Activated naive CD4-positive, alpha-beta T cell treated with anti-CD3 and anti-CD28 coated beads for 36 hours (primary cell): ENCODE measurements at places on chromosomes 1 and 21. TPM values are rescaled to one million over a fixed set of nuclear protein-coding genes. Genes with fewer than 3 reads are reported as not detected.

DNA sequence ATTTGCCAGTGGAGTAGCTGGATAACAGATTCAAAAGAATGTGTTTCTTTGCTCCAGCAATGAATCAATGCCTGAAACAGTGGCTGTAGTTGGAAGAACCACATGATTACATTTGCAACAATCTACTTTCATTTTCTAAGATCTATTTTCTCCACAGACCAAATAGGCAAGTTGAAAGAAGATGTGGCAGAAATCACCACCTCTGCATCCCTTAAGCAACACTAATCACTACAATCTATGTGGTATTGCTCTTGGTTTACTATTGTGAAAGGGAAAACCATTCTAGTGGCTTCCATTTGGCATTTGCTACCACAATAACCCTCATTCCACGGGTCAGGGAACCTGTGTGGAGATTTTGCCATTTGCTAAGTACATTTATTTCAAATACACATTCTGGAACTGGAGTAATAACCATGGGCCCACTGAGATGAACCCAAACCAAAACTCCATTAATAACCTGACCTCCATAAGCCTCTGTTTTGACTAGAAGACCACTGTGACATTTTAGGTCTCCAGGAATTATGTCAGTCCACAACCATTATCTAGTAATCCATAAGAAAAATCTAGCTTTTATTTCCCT is 66.3 kb downstream of the C1orf185 start:
- H3K27me3 ChIP-seq: no peaks in the 10 kb centered on the region
- H3K27ac ChIP-seq: no peak overlapping the region
- no peak overlapping the region for H3K4me3 ChIP-seq
- H3K4me1 ChIP-seq: peaks cover 8% of the 10 kb centered on the region

DNA sequence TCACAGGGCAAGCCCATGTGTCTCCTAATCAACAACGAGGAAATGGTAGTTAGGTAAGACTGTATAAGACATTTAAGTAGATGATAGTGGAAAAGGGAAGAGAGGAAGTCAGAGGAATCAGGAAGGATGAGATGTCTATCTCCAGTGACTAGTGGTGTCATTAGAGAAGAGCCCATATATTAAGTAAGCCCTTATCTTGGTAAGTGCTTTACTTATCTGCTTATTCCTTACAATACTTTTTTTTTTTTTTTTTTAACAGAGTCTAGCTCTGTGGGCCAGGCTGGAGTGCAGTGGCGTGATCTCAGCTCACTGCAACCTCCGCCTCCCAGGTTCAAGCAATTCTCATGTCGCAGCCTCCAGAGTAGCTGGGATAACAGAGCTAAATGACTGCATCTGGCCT is 29.5 kb downstream of the RNF11 start:
- no peaks in the 10 kb centered on the region for H3K27me3 ChIP-seq
- no peak overlapping the region for H3K4me3 ChIP-seq
- H3K4me1 ChIP-seq: peaks cover 52% of the 10 kb centered on the region

GRCh38 chr1:41874903-41875411 is 43.8 kb downstream of the HIVEP3 start:
- H3K4me3 ChIP-seq: no peak overlapping the region
- peaks cover 27% of the 10 kb centered on the region for H3K4me1 ChIP-seq
- H3K27ac ChIP-seq: no peak overlapping the region
- no peaks in the 10 kb centered on the region for H3K36me3 ChIP-seq
- H3K27me3 ChIP-seq: no peaks in the 10 kb centered on the region
- DNase-seq: no peak

DNA sequence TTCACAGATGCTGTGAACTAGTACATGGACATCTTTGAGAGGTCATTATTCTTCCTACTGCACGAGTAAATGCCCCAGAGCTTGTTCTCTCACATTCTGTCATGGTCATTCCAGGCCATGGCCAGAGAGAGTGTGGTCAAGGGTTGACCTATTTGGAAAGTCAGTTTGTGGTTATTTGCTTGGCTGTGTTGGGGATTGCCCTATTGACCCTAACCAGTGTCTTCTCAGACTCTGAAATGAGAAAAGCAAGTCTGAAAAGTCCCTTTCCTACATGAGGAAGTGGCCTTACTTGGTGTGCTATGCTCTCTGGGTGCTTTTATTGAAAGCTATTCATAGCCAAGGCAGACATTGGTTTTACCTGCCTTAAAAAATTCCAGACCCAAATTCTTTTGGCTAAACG is 26.6 kb downstream of the CLIC6 start:
- H3K4me1 ChIP-seq: no peaks in the 10 kb centered on the region
- DNase-seq: no peak
- no peak overlapping the region for H3K4me3 ChIP-seq
- no peak overlapping the region for H3K27ac ChIP-seq

DNA sequence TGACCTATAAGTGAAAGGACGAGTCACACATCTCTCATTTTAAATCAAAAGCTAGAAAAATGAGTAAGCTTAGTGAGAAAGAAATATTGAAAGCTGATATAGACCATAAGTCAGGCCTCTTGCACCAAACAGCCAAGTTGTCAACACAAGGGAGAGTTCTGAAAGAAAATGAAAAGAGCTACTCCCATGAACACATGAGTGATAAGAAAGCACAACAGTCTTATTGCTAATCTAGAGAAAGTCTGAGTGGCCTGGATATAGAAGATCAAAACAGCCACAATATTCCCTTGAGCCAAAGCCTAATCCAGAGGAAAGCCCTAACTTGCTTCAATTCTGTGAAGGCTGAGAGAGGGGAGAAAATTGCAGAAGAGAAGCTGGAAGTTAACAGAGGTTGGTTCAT is 175.0 kb downstream of the SMYD3 start:
- peaks cover 61% of the 10 kb centered on the region for H3K36me3 ChIP-seq
- peak overlapping the region; percentile 51 for H3K27ac ChIP-seq
- peaks cover 54% of the 10 kb centered on the region for H3K4me1 ChIP-seq
- H3K4me3 ChIP-seq: no peak overlapping the region
- no peaks in the 10 kb centered on the region for H3K27me3 ChIP-seq
- DNase-seq: peak; percentile 33

GRCh38 chr1:246221485-246222255 is 285.4 kb downstream of the SMYD3 start:
- peaks cover 11% of the 10 kb centered on the region for H3K36me3 ChIP-seq
- DNase-seq: no peak
- no peaks in the 10 kb centered on the region for H3K27me3 ChIP-seq
- H3K4me3 ChIP-seq: no peak overlapping the region

DNA sequence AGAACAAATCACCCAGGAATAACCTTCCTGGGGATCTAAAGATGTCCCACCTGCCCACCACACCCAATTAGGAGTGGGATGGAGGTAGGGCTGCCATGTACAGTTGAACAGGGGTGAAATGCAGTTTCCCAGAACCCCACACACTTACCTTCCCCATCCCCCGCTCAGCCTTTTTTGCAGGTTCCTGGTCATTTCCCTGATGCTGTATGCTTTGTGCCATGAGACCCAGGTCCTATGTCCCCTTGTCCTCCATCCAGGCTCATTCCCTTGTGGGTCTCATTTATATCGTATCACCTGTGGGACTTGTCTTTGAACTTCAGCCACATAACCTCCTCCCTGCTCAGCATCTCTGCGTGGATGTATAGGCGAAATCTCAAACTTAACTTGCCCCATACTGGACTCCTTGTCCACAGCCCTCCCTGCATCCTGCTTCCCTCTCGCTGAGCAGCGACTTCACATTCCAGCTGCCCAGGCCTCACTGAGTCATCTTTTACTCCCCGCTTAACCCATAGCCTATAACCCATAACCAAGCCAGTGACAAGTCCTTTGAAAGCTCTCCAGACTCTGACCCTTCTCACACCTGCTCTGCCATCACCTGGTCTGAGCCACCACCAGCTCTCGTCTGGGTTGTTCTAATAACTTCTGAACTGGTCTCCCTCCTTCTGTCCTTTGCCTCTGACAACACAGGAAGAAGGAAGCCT is 4.7 kb downstream of the LDLRAD2 start:
- peaks cover 10% of the 10 kb centered on the region for H3K27me3 ChIP-seq
- H3K4me3 ChIP-seq: no peak overlapping the region
- no peak overlapping the region for H3K27ac ChIP-seq
- peaks cover 7% of the 10 kb centered on the region for H3K4me1 ChIP-seq
- H3K36me3 ChIP-seq: no peaks in the 10 kb centered on the region

- no peak for DNase-seq
- H3K4me3 ChIP-seq: no peak overlapping the region
- H3K4me1 ChIP-seq: peaks cover 19% of the 10 kb centered on the region
- H3K27me3 ChIP-seq: peaks cover 14% of the 10 kb centered on the region
- no peak overlapping the region for H3K27ac ChIP-seq
- H3K36me3 ChIP-seq: no peaks in the 10 kb centered on the region
Observed at GRCh38 chr1:1356166-1356795, 2.1 kb downstream of the MXRA8 start.

GRCh38 chr1:30409476-30410152 is 313.8 kb downstream of the MATN1 start:
- peaks cover 7% of the 10 kb centered on the region for H3K27me3 ChIP-seq
- no peaks in the 10 kb centered on the region for H3K36me3 ChIP-seq
- H3K27ac ChIP-seq: no peak overlapping the region

DNA sequence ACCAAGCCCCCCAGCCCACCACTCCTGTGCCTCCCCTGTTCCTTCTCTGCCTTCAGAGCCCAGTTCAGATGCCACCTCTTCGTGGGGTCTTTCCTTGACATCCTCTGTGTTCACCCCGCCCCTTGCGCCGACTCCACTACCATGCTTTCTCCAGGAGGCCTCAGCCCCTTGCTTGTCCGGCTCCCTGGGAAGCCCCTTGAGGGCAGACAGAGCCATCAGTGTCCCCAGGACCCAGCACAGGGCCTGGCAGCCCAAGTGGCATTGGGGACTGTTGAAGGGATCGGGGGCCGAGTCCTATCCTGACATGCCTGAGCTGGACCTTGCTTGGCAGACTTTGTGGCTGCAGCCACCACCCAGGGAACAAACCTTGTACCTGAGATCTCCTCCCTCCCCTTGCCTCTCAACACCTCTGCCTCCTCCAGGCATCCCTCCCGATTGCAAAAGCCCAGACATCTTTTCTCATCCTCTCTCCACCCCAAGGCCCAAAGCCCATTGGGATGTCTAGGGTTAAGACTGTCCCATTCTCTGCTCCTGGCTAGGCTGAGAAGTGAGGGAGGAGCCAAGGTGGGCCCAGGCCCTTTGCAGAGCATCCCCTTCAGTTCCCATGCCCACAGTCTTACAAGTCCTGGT is 3.4 kb downstream of the CLDN19 start:
- no peaks in the 10 kb centered on the region for H3K27me3 ChIP-seq
- H3K36me3 ChIP-seq: no peaks in the 10 kb centered on the region
- H3K4me1 ChIP-seq: peaks cover 8% of the 10 kb centered on the region
- no peak overlapping the region for H3K4me3 ChIP-seq
- H3K27ac ChIP-seq: no peak overlapping the region

DNA sequence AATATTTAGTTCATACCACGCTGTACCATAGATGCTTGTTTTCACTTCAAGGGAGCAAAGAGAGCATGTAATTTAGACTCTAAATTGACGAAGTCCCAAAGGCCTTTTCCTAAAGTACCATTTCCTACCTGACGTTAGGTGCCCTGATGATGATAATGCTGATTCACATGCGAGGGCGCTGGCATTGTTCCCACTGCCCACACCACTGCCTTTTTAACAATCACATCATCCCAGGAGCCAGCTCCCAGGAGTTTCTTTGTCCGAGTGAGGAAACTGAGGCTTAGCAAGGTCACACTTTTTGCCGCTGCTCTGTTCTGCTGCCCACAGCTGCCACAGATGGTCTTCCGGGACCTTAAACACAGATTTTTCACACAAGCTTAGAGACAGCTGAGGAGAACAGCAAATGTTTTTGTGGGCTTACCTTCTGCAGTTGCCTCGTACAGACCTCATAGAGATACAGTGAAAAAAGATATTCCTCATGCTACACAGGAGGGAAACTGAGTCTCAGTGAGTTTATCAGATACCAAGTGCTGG is 69.4 kb downstream of the EVA1C start:
- no peak for DNase-seq
- no peak overlapping the region for H3K27ac ChIP-seq
- H3K27me3 ChIP-seq: no peaks in the 10 kb centered on the region
- no peak overlapping the region for H3K4me3 ChIP-seq

DNA sequence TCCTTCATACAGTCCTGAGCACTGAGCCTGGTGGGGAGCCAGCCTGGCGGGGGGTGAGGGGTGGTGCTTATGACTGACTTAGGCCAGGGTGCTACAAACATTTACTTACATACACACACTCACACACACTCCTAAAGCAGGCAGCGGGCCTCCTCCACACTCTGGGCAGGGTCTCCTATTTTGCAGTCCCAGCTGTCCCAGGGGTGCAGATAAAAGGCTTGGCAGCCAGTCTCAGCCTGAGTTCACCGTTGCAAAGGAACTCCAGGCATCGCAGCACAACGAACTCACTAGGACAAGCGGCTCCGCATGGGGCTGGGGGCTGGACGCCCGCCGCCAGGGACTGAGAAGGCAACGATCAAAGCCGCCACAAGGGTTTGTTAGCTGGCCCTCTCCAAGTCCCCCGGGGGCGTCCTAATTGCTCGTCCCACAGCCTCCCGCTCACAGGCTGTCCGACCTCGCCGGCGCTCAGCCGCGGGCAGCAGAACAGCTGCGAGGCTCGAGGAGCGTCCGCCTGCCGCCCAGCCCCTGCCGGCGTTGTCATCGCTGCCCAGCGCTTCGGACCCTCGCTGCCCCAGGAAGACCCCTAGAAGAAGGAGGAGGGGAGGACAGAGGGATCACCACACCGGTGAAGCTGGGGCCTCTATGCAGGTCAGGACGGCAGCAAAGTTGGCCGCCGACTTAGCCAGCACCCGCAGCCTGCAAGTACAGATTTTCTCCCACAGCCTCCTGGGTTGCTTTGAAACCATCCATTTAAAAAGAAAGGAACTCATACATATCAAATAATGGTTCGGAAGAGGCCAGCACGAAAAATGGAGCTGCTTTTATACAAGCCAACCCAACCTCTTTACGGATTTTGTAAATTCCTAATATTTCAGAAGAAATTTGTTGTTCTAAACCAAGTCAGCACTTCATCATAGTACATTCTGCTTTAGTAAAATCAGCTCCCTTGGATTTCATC is 6.2 kb downstream of the BARHL2 start:
- no peak overlapping the region for H3K27ac ChIP-seq
- H3K4me1 ChIP-seq: peaks cover 17% of the 10 kb centered on the region
- H3K4me3 ChIP-seq: no peak overlapping the region
- no peaks in the 10 kb centered on the region for H3K36me3 ChIP-seq
- peaks cover 86% of the 10 kb centered on the region for H3K27me3 ChIP-seq

- no peak overlapping the region for H3K4me3 ChIP-seq
- no peaks in the 10 kb centered on the region for H3K36me3 ChIP-seq
- peaks cover 2% of the 10 kb centered on the region for H3K27me3 ChIP-seq
- H3K4me1 ChIP-seq: peaks cover 2% of the 10 kb centered on the region
Observed at GRCh38 chr1:168333562-168334276, 53.0 kb downstream of the TBX19 start.

The CYP4Z1 gene
- total RNA-seq: not detected

The SLC5A3 gene
- 21.7 TPM for total RNA-seq

The AMY1A gene
- total RNA-seq: not detected

The C8B gene
- total RNA-seq: not detected

The OR6N1 gene
- total RNA-seq: not detected

The CGN gene
- total RNA-seq: 0.62 TPM

The CACNA1S gene
- not detected for total RNA-seq

The TCEA3 gene
- 13.7 TPM for total RNA-seq

The RASSF5 gene
- 257 TPM for total RNA-seq

The KLHDC8A gene
- total RNA-seq: not detected

The APCS gene
- not detected for total RNA-seq
